Esophagus squamous epithelium (tissue), 5 donors: ENCODE measurements at places on chromosomes 16 and 17.

- DNase-seq = no peak
Measured at GRCh38 chr16:79563921-79564320, 36.6 kb downstream of the MAF start.

DNA sequence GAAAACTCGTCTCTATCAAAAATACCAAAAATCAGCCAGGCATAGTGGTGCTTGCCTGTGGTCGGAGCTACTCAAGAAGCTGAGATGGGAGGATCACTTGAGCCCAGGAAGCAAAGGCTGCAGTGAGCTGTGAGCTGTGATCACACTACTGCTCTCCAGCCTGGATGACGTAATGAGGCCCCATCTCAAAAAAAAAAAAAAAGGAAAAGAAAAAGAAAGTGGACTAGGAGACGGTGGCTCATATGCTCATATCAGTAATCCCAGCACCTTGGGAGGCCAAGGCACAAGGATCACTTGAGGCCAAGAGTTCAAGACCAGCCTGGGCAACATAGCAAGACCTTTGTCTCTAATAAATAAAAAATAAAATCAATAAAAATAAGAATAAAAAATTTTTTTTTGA is 8.8 kb upstream of the SUMO2 start:
- no peak for DNase-seq

DNA sequence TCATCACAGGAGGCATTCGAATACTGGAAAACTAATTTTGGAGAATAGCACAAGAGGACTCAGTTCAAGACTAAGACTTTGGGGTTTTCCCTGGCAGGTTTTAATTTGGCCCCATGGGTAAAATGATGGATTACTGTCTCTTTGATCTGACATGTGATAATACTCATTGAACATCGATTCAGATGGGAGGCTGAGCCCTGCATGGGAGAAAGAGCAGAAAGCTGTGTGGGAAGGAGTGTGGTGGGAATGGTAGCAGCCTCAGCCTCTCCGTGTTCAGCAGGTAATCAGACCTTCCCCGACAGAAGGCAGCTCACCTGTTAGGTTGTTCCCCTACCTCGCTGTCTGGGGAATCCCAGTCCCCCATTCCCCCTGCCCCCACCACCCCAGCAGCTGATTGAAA is 124.7 kb upstream of the TNRC6C start:
- no peak for DNase-seq

GRCh38 chr16:73069581-73070262 is 21.8 kb upstream of the ZFHX3 start:
- no peak for DNase-seq

- DNase-seq = no peak
Measured at GRCh38 chr16:8847623-8848022, 21.2 kb downstream of the CARHSP1 start.

DNA sequence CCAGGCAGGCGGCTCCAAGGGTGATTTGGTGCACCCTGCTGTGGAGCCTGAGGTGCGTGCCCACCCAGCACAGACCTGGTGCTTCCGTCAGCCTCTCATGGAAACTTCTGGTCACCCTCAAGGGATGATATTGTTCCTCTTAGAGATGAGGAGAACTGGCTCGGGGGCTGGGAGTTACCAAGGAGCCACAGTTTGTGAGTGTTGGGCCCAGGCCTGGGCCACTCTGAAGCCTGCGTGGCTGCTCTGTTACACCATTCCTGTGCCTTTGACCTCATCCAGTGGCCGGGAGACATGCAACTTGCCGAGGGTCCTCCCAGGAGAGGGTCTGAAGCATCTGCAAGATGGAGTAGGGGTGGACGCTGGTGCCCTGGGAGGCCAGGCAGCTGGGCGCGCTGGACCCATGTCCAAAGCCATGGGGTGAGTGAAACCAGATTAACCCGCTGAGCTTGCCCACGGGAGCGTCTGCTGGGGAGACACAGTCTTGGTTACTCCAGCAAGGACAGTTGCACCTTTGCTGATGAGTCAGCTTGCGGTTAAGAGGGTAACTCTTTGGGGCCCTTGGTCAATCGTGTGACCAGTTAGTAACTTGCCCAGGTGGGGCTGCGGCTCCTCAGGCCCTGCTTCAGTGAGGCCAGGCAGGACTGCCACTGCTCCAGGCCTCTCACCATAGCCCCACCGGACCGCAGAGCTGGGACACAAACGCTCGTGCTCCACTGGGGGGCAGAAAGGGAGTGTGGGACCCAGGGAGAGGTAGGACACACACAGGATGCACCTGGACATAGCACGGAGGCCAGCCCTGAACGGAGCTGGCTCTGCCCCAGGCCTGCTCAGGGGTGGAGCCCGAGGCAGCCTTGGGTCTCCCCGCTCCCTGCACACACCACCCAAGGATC is 7.5 kb downstream of the C16orf90 start:
- no peak for DNase-seq

GRCh38 chr16:51734220-51734619 is 583.1 kb upstream of the SALL1 start:
- DNase-seq = no peak

- DNase-seq = no peak
Measured at GRCh38 chr16:13811834-13812233, 108.1 kb upstream of the ERCC4 start.

- no peak for DNase-seq
Measured at GRCh38 chr16:88724855-88725555, 18.7 kb downstream of the CTU2 start.

DNA sequence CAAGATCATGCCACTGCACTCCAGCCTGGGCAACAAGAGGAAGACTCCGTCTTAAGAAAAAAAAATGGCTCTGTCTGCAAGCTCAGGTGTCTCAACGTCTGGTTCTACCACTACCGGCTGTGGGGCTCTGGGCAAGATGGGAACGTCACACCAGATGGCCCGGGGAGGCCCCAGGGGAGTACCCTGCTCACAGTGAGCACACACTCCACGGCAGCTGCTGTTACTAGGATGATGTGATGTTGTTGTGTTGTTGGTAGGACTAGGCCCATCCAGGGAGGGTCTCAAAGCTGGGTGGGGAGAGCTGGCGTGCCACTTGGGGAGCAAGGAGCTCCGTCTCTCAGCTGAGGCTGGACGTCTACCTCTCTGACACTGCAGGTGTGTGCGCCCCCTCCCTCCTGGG is 9.4 kb upstream of the NPTX1 start:
- no peak for DNase-seq

DNA sequence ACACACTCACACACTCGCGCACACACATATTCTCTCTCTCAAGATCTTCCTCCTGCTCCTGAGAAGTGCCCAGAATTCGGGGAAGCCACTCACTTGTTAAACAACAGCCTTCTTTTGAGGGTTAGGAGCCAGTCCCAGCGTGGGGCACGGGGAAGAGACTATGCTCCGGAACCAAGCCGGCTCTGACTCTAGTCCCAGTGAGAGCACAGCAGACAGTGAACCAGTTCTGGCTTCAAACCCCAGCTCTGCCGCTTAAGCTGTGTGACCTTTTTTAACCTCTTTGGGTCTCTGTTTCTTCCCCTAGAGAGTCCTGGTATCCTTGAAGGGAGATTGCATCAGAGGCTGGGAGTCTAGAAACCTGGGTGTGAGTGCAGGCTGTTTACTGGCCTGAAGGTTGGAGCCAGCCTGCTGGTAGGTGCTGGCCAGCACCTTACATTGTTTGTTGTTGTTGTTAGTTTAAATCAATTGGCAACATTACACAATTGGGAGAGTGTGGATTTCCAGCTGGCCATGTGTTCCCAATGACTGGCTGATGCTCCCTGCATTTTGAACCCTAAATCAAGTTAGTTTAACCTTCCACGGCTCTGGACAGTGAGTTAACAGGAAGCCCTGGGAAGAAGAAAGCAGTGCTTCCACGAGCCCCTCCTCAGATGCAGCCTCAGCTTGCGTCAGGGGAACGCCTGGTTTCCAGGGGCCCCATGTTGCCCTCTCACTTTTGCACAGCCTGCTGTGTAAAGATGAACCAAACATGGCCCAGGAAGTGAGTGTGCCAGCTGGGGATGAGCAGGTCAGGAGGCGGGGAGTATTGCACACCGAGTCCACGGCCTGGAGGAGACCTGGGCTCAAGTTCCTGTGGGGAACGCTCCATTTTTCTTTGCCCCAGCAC is 71.5 kb downstream of the GAS7 start:
- no peak for DNase-seq

DNA sequence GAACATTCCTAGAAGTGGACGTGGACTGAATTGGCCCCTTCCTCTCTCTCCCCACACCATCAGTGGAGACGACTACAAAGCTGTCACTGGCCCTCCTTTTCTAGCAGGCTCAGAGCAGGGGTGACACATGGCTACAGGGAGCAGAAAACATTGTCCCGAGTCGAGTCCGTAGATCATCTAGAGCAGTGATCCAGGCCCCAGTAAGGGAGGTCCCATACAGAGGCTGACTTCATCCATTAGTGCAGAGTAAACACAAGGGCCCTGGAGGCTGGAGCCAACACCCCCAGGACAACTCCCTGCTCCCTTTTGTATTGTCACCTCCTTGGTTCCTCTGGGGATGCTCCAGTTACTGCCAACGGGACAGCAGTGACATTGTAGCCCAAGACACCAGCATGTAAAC is 130.7 kb downstream of the CMIP start:
- no peak for DNase-seq

GRCh38 chr16:19698480-19699465 is 19.3 kb downstream of the KNOP1 start:
- no peak for DNase-seq

- no peak for DNase-seq
Measured at GRCh38 chr17:80868022-80868609, 123.5 kb upstream of the CHMP6 start.

GRCh38 chr17:40180694-40181093 is 3.4 kb downstream of the RAPGEFL1 start:
- no peak for DNase-seq
